ENCODE measurements at places on chromosomes 2 and 18.
A peak's percentile ranks its signal among the peaks of the same experiment; 100 is the strongest.

DNA sequence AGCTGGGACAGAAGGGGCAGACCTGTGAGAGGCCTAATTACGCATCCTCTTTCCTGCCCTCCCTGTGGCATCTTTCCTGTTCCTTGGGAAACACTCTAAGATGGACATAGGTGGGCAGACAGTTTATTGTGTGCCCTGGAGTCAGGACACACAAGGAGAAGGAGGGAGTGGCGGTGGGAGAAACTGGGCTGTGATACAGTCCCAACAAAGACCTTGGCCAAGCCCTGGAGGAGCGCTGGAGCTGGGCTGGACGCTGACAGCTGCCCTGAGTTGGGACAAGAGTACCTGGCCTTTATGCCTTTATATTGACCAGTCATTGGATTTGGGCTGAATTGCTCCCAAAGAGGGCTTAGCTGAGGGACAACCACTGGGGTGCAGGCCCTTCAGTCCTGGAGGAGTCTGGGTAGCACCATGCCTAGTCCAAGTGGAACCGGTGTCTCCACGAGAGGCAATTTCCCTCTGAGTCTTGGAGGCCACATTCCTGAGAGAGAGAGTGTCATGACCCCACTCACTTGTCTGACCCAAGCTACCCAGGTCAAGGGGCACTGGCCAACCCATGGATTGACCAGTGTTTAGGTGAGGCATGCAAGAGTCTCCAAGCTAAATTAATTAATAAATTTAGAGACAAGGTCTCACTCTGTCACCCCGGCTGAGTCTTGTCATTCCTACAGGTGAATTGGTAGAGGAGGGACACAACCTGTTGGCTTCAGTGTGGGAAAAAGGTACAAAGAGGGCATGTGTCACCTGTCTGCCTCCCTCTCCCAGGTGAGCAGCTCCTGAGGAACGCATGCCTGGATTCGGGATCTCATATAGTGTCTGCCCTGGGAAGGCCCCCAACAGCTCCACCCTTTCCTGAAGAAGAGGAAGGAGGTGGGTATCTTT, 107.1 kb upstream of the ST3GAL5 start:
- DNase-seq = no peak

DNA sequence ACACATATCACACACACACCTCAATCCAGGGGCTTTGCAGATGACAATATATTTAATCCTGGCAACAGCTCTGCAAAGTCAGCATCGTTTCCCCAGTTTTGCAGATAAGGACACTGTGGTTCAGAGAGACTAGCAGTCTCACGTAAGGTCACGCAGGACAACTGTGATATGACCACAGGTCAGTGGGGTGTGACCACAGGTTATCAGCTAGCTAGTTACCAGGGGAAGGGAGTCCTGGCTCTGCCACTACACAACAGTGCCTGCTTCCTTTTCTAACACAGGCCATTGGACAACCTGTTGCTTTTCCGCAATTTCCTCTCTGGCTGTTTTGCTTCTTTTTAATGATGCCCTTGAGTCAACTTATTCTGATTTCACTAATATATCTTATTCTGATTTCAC, 33.3 kb downstream of the RBMS1 start:
- no peak for DNase-seq

DNA sequence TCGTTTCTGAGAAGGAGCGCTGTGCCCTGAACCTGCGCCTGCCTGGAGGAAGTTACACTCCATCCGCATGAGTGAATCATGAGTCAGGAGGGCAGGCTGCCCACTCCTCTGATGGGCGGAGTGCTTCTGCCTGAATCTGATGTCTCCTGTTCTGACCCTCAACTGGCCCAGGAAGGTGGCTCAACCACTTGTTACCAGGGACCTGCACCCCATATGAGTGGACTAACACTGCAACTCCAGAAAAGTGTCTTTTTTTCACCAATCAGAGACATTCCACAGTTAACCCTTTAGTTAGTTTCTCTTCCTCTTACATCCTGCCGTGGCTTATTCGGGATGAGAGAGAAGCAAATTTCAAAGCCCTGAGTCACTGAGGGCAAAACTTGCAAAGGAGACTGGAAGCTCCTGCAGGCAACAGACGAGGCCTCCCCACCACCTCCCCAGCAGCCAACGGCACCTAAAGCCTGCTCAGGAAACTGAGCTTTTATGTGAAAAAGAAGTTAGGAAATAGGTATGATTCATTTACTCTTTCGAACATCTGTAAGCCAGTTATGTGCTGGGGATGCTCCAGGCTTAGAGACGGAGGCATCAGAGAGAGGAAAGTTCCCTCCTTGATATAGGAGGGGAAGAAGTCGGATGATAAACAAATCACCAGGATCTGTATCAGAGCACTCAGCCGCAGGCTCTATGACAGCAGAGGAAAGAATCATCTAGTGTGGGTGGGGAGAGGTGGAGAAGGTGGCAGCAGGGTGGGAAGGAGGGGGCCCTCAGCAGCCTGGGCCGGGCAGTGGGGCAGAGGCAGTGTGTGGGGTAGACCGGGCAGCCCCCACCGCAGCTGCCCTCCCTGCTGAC, 30.9 kb downstream of the MBP start:
- DNase-seq = no peak

DNA sequence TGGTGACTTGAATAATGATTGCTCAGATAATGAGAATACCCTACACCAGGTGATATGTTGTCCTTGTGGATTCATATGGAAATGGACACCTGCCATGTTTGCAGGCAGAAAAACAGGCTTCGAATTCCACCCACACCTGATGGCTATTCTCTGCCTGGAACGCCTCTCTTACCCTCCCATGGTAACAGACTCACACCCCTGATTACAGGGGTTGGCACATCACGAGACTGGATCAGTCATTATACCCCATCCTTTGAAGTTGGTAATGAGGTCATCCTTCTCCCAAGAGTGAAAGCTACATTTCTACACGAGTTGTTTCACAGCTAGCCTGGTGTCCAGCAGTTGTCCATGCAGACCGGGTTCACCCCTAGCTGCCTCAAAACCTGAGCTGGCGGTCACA, 71.4 kb upstream of the MBOAT2 start:
- no peak for DNase-seq

GRCh38 chr2:10305715-10306114, 3.0 kb downstream of the HPCAL1 start:
- DNase-seq = no peak

- DNase-seq = no peak
Measured at GRCh38 chr2:70226781-70227180, 21.6 kb downstream of the TIA1 start.

- no peak for DNase-seq
Measured at GRCh38 chr18:61554117-61554776, 221.0 kb downstream of the CDH20 start.

- DNase-seq = no peak
Measured at GRCh38 chr18:26703170-26703930, 155.0 kb upstream of the KCTD1 start.

GRCh38 chr2:72958542-72959385, 41.4 kb downstream of the EMX1 start:
- no peak for DNase-seq

DNA sequence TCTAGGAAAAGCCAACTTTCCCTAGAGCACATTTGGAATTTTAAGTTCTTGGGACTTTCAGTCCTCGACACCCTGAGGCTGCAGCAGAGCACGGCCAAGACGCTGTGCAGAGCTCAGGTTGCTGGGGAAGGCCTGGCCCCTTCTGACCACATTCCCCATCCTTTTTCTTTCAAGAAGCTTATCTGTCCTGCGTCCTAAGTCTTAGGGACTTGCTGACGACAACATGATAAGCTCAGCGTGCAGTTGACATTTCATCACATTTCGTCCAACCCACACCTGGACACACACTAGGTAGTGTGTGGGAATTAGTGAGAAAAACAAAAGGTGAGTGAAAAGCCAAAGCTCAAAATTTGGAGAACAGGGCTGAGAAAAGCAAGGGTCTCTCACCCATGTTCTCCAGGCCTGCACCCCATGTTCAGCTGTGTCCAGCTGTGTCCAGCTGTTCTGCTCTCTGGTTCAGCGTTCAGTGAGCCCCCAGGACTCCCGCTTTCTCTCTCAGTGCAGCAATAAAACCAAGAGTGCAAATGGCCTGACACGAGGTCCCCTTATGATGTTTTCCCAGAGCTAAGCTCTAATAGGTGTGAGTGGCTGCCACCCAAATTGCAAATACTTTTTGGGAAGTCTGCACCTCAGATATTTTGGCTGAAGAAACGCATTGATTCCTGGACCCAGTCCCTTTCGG, 101.9 kb downstream of the RGPD3 start:
- DNase-seq = no peak

GRCh38 chr2:172561270-172561669, 5.4 kb downstream of the PDK1 start:
- no peak for DNase-seq

DNA sequence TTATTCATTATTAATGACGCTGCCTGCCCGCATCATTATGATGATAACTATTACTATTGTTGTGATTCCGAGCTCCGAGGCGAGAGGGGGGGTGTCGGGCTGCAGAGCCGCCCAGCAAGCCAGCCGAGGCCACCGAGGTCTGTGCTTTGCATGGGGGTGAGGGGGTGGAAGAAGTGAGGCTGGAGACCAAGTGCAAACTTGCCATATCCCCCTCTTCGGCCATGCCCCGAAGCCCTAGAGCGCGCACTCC, 3.6 kb downstream of the BCL11A start:
- DNase-seq = peak; percentile 64

DNA sequence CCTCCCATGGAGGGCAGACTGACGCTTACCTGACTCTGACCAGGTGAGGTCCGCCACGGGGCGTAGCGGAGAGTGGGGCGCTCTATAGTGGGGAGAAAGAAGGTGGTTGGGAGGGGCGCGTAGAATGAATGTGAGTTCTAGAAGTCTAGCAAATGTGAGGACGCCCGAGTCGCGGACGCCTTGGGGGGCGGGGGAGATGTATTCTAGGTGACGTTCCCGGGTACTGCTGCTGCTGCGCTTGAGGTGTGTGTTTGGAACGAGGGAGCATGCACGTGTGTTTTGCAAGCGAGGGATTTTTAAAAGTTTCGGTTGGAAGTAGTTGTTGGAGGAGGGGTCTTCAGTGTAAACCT, 758 bp downstream of the RIF1 start:
- DNase-seq = no peak

GRCh38 chr2:41933585-41934320, 114.1 kb upstream of the PKDCC start:
- no peak for DNase-seq

- DNase-seq = no peak
Measured at GRCh38 chr2:8522687-8523086, 159.2 kb upstream of the ID2 start.

GRCh38 chr2:239772721-239773120, 252.4 kb downstream of the NDUFA10 start:
- no peak for DNase-seq

GRCh38 chr18:33169218-33169617, 271.3 kb downstream of the CCDC178 start:
- DNase-seq = no peak

- no peak for DNase-seq
Measured at GRCh38 chr2:3065928-3066327, 311.7 kb downstream of the EIPR1 start.

GRCh38 chr2:54903736-54904554, 146.3 kb downstream of the RTN4 start:
- peak; percentile 7 for DNase-seq

DNA sequence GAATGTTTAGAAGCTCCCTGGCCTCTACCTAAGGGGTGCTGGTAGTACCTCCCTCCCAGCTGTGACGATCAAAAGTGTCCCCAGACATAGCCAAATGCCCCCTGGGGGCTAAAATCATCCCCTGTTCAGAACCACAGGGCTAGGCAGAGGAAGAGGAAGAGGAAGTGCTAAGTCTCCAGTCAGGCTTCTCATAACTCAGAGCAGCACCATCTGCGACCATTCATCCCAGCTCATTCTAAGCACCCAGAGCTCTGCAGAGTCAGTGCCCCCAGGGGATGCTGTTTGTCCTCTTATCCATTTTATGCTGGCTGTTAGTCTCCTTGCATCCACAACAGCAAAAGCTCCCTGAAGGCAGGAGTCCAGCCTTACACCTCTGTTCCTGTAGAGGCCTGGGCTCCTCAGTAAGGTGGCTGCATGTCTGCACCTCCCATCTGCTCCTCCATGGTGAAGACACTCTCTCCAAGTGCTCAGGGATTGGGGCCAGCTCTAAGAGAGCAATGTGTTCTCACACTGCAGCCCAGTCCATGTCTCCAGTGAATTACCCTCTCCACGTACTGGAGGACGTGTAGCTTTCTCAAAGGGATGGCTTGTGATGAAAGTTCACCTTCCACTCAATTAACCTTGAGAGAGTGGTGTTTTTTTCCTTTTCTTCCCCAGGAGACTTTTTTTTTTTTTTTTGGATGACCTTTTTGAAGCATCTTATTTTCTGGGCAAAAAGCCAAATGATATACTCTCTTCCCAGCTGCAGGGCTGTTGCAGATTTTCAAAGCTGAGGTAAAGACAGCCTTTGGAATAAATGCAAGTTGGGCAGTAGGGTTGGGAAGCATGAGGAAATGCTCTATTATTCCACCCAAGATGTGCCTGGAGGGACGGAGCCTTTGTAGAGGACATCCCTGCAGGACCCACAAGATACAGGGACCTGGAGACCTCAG, 158.9 kb upstream of the SLC14A2 start:
- DNase-seq = no peak

GRCh38 chr2:112534826-112535225, 7.4 kb upstream of the POLR1B start:
- no peak for DNase-seq

- no peak for DNase-seq
Measured at GRCh38 chr2:218516614-218517013, 51.5 kb downstream of the USP37 start.

DNA sequence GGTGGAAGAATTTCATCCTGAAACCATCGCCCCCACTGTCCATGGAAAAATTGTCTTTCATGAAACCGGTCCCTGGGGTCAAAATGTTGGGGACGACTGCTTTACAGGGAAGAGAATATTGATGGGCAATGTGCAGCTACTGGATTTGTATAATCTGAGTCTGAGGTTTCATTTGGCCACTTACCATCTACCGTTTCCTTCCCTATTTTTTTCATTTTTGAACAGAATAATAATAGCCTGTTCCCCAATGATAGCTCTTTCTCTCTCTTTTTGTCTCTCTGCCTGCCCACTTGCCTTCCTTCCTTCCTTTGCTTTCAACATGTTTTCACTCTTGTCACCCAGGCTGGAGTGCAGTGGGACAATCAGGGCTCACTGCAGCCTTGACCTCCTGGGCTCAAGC, 78.3 kb upstream of the TLK1 start:
- DNase-seq = no peak

DNA sequence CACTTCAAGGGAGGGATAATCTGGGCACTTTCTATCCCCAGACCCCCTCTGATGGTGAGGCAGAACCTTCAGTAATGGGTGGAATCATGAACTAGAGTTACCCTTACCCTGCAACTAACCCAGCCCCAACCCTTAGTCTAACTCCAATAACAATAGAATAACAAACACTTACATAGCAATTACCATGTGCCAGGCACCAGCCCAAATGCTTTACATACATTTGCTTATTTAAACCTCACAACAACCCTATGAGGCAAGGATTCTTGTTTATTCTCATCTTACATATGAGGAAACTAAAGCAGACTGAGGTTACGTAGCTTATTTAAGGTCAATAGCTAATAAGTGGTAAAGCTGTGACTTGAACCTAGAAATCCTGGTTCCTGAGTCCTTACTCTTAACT, 132.8 kb downstream of the CYP26B1 start:
- no peak for DNase-seq

- DNase-seq = peak; percentile 3
Measured at GRCh38 chr2:67782443-67782842, 280.4 kb downstream of the C1D start.

Measured in nucleus accumbens (tissue), 56 donors.